ENCODE measurements at places on chromosomes 3 and 15.

DNA sequence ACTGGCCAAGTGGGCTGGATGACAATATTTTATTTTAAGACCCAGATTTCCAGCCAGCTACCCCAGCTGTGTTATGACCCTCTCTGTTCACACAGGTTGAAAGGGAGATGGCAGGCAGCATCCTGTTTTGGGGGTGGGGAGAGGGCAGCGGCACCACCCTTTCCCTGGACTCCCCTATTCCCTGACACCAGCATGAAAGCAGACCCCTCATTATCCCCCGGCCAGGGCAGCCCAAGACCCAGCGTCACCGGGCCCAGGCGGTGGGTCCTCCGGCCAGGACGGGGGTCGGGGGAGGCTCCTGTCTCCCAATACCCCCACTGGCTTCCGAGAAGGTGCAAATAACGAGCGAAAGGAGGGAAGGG lies 127.6 kb upstream of the MEF2A start:
- no peak for DNase-seq

- DNase-seq, result no peak
Measured at GRCh38 chr3:31962801-31963205, 18.3 kb downstream of the OSBPL10 start.

GRCh38 chr3:121496786-121497185 lies 49.0 kb downstream of the POLQ start:
- no peak for DNase-seq

GRCh38 chr3:122233101-122233952 lies 49.9 kb downstream of the CASR start:
- peak; percentile 13 for DNase-seq

DNA sequence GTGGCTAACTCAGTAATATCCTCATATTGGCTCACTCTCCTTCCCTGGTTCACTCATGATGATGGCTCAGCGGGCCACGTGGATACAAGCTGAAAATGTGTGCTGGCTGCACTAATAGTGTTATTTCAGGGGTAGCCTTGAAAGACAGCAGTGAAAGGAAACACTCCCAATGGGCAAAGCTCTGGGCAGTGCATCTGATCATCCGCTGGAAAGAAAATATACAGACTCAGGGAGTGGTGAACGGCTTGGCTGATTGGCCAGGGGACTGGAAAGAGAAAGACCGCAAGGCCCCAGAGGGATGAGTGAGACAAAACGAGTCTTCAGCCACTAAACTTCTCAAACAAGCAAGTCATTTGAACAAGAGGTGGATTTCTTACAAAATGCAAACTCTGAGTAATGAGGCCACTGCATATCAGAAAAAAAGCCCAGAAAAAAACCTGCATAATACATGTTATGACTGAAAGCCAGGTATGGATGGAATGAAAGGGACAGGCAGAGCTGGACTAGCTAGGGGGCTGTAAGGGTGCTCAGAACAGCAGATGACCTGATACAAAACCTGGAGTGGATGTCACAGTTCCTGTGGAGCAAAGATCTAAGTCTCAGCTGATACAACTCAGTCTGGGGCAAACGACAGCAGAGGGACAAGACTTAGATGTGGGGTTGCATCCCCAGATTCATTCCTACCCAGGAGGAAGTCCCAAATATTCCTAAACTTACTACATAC lies 33.3 kb downstream of the CMTM6 start:
- DNase-seq, result no peak

- no peak for DNase-seq
Measured at GRCh38 chr15:53618461-53618860, 141.0 kb downstream of the WDR72 start.

GRCh38 chr3:99950921-99951320 lies 133.3 kb downstream of the CMSS1 start:
- DNase-seq, result no peak

- DNase-seq, result no peak
Measured at GRCh38 chr3:141992512-141992911, 116.1 kb downstream of the ATP1B3 start.

- DNase-seq, result no peak
Measured at GRCh38 chr3:115363071-115363470, 216.0 kb upstream of the ZBTB20 start.

DNA sequence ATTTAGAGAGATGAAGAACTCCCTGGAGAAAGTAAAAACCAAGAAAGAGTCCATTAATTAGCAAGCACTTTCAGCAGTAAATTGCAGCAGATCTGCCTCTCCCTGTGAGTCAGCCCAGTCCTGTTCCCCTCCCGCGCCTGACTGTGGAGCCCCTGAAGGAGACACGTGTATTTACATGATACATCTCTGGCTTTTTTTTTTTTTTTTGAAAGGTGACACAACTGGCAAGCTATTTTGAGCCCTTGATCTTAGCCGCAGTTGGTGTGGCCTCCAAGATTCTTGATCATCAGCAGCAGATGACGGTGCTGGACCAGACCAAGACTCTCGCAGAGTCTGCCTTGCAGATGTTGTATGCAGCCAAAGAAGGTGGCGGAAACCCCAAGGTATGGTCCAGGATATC lies 271.8 kb upstream of the TPM1 start:
- DNase-seq, result no peak

DNA sequence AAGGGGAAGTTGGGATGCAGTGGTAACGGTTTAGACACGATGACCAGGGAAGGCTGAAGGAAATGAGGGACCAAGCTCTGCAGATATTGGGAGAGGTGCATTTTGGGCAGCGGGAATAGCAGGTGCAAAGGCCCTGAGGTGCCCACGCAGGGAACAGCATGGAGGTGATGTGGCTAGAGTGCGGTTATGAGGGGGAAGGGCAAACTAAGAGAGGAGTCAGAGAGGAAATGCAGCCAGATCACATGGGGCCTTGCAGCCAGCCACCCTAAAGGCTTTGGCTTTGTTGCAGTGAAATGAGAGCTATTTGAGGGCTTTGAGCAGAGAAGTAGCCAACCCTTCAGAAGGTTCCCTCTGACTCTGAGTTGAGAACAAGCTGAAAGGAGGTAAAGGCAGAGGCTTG lies 2.6 kb downstream of the SPATA12 start:
- no peak for DNase-seq

GRCh38 chr15:27695726-27696125 lies 403.4 kb downstream of the OCA2 start:
- no peak for DNase-seq

GRCh38 chr3:189995129-189995528 lies 125.6 kb downstream of the P3H2 start:
- no peak for DNase-seq

DNA sequence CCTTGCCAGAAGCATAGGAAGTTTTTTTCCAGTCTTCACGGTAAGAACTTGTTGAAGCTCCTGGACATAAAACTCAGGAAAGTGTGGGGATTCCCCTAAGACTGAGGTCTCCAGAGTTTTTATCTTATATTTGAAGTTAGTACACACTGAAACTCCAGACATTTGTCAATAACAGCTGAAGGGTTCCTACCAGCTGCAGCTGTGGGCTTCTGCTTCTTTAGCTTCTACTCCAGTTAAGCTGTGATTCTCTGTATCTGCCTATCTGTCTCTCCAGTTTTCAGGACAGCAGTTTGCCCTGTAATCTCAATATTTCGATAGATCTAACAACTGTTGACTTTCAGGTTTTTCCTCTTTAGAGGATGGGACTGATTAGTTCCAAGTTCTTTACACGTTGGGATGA lies 966.0 kb upstream of the SEMA6D start:
- no peak for DNase-seq

- no peak for DNase-seq
Measured at GRCh38 chr3:184683900-184684560, 27.8 kb downstream of the MAGEF1 start.

DNA sequence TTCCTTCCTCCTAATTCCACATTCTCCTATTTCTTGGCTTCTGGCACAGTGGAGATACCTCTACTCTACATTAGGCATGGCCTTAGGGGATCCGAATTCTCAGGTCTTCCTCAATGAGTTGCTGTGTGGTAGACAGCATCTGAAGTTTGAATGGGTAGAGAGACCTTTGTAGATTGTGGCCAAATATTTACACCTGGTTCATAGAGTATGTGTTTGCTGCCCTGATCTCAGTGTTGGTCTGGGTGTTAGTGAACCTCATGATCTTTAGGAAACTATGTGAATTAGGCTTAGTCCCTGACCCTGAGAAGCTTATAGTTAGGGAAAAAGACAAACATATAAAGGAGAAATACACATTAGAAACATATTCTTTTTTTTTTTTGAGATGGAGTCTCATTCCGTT lies 75.8 kb downstream of the LPP start:
- no peak for DNase-seq

DNA sequence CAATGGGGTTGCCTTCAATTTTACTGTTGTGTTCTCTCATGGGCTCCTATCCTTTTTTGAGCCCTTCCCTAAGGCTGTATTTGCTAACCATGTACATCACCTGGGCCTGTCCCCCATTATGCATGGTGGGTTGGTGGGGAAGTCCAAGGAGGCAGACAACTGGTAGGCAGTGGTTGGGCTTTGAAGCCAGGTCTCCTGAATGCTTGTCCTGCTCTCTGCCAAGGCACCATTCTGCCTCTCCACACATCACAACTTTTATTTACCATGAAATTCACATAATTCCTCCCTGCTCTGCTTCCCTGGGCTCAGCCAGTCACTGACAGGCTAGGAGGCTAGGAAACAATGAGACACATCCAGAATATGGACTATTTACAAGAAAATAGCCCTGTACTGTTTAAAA lies 41.0 kb upstream of the COPB2 start:
- DNase-seq, result no peak

DNA sequence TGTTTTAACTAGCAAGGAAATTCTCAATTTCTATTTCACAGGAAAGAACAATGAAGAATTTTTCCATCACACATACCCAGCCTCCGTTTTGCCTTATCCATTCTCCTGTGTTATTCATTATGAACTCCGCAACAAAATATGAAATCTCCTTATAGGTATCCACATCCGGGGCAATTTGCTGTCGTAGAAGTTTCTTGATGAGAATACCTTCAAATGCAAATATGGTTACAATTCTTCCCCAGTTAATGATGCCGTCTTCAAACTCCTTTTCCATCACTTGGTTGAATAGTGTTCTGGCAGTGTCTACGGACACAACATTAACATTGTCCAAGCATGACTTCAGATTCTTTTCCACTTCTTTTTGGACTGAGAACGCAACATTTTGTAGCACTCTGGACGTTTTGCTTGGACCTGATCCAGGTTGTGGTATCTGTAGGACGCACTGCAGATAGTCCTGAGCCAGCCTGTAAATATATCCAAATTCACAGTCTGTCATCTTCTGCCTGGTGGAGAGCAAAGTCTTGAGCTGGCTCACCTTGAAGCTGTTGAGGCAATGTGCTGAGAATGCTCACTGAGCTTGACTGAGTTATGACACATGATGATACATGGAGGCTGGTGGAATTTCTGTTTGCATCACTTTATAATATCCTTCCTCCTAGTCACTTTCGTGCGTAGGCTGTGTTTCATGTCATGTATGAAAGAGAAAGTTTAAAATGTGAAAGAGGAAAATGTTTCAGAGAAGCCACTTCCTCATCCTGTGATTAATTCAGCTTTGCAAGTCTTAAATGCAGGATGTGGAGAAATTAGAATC lies at the start of gene BCL2A1:
Gene BCL2A1 (minus strand): TSS at position 573 of the 811 bp plus-strand sequence. CDS start 77 bp downstream, at position 496.
- DNase-seq, result peak; percentile 64

GRCh38 chr3:65593780-65594752 lies 444.7 kb downstream of the MAGI1 start:
- DNase-seq, result no peak

Data from CD4-positive, alpha-beta T cell treated with Interleukin-6 at 100 ng/mL for 8 hours (primary cell).